G401 (cell line): ENCODE measurements at places on chromosomes 3 and 15.

DNA sequence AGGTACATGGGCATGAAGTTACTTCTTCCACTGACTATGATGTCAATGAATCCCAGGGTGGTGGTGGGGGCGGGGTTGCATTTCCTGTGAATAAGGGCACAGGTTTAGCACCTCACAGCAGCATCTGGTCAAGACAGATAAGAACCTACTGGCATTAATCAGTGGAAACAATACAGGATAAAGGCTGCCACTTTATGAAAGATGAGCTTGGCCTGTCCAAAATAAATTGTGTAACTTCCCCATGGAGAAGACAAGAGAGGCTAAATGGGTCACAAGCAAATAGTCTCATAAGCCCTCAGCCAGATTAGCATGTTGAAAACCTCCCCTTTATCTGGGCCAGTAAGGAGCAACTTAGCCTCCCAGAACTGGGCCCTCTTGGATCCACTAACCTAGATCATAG lies 27.4 kb upstream of the PLSCR2 start:
- no peak for DNase-seq

DNA sequence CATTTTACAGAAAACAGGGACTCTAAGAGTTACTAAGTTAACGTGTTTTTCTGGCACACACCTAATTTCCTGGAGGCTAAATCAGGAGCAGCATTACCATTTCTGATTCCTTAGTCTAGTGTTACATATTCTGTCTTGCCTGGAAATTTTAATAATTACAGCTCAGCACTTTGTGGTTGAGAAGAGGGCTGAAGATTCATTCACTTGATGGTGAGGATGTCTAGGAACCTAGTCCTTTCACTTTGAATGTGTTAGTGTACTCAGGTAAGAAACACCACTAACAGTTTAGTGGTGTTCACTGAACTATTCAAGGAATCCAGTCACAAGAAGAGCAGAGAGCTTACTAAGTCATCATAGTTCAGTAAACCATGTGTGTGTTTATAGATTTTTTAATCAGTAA lies 102.8 kb downstream of the STT3B start:
- DNase-seq, result no peak

DNA sequence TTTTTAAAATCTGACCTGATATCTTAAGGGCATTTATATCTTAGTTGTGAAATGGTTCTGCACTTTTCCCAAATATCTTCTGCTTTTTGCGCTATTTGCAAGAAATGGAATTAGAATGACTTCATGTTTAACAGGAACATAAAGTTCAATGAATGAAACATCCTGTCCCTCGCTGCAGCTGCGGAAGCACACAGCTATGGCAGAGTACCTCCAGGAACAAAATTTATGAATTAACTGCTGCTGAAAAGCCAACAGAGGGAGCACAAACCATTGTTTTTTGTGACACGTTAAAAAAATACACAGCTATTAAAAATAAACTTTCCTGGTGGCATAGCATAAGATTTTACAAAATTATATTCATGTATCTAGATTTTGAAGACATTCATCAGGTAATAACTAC lies 404.4 kb upstream of the MDFIC2 start:
- no peak for DNase-seq

DNA sequence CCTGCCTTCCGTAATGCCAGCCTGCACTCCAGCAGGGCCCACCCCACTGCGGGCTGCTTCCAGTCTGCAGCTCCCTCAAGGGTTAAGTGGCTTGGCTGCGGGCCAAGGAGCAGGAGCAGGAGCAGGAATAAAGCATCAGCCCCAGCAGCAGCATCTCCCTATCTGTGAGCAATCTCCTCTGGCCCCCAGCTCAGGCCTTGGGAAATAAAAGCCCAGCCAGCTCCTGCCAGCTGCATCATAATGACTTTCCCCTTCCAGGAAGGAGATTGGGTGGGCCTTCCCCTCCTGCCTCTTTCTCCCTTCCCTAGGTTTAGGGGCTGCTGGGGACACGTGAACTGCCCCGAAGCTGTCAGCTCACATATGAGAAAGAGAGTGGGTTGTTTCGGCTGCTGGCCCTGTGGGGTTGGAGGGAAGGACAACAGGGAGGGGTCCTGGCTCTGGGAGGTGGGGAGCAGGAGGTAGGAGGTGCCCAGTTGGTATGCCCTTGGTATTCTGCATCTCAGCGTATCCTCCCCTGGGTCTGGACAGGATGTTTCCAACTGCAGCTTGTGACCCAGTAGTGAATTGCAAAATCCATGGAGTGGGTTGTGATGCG lies 34.6 kb upstream of the FGD5 start:
- DNase-seq, result no peak

GRCh38 chr15:74180881-74181602 lies 7.5 kb downstream of the ISLR start:
- DNase-seq, result no peak

- peak; percentile 29 for DNase-seq
Measured at GRCh38 chr3:128426128-128426921, 40.4 kb downstream of the DNAJB8 start.

- DNase-seq, result peak; percentile 23
Measured at GRCh38 chr3:150227839-150228238, 180.3 kb upstream of the TSC22D2 start.

DNA sequence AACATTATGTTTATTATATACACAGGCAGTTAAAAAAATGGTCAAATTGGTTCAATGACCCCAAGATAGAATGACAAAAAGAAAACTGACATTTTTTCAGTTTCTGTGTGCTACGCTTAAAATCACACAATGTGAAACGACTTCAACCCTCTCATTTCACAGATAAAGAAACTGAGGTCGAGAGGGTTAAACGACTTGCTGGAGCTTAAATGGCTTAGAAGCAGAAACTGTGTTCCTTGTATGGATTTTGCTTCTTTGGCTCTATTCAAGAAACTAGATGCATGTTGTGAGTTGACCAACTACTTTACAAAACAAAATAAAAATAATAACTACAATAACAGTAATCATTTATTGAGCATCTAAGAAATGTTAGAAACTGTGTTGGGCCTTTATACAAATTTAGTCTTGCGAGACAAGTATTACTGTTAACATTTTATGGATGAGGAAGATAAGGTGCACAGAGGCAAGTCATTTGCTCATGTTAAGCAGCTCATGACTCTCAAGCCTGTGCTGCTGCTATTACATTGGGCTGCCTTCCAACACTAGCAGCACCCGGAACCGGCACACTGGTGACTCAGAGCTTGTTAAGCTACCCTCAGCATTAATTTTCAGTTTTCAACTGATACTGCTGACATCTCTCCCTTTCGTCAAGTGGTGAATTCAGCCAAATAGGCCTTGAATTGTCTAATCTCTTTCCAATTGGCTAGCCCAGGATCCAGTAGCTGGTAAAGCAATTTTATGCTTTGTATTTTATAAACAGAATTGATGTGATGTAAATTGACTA lies 487.6 kb downstream of the NAALADL2 start:
- DNase-seq, result peak; percentile 4

DNA sequence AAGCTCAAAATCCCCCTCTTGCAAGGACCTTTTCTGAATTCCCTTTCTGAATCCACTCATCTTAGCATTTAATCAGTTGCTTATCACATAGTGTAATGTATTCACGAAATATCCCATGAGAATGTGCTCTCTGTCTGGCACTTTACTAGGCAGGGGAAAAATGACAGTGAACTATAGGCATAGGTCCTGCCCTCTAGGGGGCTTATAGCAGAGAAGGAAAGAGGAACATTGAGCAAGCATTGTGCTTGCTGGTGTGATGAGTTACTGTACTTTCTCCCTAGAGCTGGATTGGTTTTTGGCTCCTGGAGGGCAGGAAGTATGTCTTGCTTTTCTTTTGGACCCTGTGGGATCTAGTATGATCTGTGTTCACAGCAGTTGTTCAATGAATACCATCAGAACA lies 26.5 kb downstream of the DUOX2 start:
- DNase-seq, result no peak

DNA sequence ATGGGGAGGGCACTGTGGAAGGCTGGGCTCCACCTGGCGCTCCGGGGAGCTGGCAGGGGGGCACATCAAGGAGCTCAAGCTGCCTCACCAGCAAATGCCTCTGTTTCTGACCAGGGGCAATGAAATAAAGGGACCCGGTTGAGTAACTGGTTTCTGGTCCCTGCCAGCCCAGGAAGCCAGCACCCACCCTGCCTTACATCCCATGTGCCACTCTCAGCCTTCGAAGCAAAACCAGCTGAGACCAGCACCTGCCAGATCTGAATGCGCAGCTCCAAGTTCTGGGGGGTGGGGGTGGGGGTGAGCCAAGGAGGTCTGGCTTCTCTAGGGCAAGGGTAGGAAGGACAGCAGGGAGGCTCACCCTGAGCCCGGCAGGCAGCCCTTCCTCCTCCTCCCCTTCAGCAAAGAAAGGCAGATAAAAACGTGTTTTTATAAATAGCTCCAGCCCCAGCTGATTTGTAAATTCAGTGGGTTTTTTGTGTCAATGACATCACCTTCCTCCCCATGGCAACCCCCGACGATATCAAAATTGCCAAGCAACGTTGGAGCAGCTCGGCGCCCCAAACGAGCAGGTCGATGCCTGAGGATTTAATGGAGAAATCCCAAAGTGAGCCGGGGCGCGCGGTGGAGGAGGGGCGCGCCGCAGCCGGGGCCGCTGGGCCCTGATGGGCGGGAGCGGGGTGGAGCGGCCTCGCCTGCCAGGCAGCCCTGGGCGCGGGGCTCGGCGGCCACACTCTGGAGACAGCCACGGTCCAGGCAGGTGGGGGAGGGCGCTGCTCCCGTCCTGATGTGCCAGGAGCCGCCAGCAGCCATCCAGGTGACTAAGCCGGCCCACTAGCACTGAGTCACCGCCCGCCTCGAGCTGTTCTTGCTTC lies at the start of gene PAK6:
Gene PAK6 (plus strand): TSS at position 532 of the 872 bp plus-strand sequence. CDS start 25,723 bp downstream, outside the sequence.
- DNase-seq, result peak; percentile 57

GRCh38 chr3:168495932-168496331 lies 400.2 kb upstream of the GOLIM4 start:
- DNase-seq, result no peak

- DNase-seq, result no peak
Measured at GRCh38 chr15:61659566-61660190, 400.6 kb downstream of the VPS13C start.

DNA sequence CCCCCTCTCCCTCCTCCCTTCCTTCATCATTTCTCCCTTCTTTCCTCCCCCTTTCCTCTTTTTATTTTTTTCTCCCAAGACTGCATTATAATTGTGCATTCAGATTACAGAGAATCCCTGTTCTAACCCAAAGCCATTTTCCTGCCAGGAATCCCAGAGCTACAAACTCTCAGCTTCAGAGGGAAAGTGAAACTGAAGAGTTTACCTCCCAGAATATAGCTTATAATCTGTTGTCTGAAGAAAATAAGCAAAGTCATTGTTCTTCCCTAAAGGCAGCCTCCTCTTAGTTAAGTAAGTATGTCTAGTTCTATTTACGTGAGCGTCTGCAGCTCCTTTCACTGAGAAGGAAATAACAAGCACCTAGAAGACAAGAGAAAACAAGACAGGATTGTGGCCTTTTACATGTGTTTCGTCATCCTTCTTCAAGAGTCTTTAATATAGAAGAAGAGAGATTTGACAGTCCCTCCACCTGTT lies 97.2 kb downstream of the CHST2 start:
- DNase-seq, result no peak

DNA sequence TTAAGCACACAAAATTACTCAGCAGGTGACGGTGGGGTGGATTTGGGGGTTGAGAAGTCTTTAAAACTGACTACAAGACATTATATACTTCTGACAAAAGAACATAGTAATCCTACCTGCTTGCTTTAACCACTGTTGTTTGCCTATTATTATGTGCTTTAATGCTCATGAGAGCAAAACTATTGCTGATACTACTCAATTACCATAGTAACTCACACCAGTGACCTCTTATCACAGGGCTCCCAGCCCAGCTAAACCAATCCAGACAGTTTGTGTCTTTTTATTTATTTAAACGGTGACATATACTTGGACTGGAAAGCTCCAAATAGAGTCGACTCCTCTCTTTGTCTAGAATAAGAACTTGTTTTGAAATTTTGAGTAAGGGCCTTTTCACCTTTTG lies 42.8 kb upstream of the FEZF2 start:
- DNase-seq, result no peak

- DNase-seq, result peak; percentile 58
Measured at GRCh38 chr15:98954411-98954810, 53.2 kb downstream of the PGPEP1L start.
